Esophagus squamous epithelium (tissue), 5 donors: ENCODE measurements at places on chromosomes 1 and 21.

DNA sequence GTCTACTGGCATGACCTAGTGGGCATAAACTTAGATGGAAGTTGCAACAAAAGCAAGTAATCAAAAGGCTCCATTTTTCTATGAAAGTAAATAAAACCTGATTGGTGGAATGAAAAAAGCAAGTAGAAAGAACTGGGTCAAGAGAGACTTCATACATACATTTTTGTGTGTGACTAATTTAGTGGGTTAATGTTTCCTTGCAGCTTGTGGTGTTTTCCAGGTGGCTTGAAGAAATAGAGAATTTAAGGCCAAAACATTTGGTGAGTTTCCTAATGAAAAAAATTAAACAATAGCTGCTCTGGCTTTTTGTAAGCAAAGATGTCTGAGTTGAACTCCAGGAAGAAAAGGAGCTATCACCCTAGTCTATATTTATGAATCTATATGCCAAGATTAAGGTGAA is 71.0 kb downstream of the ZC3H11B start:
- no peak for DNase-seq

DNA sequence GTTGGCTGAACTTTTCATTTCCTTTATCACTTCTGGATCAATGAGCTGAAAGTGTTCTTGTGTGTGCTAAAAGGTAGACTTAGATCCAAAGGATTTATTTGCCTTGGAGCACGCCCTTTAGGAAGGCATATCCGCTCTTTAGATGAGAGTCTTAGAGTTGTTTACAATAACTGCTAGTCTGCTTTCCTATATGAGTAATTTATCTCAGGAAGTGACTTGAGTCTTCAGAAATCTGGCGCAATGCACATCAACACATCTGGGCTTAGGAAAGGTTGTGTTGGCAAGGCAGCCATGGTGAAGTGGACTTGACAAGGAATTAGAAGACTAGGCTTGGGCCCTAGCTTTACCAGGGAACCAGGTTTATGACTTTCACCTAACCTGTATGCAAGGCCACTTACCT is 204.1 kb upstream of the PTGFR start:
- no peak for DNase-seq

- no peak for DNase-seq
Measured at GRCh38 chr1:22259551-22260282, 116.8 kb upstream of the WNT4 start.

GRCh38 chr1:5738911-5739462 is 253.2 kb downstream of the NPHP4 start:
- no peak for DNase-seq

DNA sequence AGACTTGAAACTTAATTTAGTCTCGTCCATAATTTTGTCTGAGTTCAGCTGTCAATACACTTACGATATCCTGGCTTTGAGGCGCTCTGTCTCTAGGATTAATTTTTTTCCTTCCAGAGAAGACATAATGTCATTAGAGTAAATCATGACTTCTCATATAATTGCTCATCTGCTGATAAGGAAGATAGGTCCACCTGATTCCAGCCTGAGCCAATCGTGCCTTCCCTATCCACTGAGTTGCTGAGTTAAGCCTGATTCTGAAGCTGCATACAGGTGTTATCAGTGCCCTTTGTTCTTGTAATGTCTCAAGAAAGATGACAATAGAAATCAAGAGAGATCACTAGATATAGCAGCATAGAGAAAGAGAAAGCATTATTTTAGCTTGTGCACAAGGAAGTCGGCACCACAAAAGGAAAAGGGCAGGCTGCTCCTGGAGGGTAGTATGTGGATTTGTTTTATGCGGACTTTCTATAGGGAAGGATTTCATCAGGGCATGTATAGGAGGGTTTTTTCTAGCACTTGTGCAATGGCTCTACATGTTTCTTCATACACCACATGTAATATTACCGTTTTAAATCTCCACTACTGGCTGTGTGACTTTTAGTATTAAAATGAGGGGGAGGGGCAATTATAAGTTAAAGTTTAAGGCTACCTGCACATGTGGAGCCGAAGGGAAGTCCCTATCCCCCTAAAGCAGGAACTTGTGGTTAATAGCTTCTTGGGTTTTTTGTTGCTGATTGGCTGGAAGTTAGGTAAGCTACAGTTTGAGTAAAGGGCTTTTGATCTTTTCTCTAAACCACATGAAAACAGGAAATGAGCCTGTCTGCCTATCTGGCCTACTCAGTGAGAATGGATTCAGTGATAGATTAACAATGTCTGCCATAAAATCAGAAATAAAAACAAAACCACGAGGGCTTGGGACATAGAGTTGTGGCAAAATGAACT is 133.4 kb downstream of the PLPPR5 start:
- DNase-seq: no peak

GRCh38 chr1:215568299-215568692 is 1.2 kb downstream of the KCTD3 start:
- no peak for DNase-seq

GRCh38 chr1:89590341-89591080 is 42.4 kb upstream of the LRRC8C start:
- no peak for DNase-seq

- DNase-seq: no peak
Measured at GRCh38 chr1:116478621-116479020, 92.2 kb downstream of the CD58 start.

- no peak for DNase-seq
Measured at GRCh38 chr21:44984428-44984791, 44.6 kb downstream of the SLX9 start.

GRCh38 chr1:46342084-46342656 is 1.6 kb downstream of the NSUN4 start:
- DNase-seq: no peak

DNA sequence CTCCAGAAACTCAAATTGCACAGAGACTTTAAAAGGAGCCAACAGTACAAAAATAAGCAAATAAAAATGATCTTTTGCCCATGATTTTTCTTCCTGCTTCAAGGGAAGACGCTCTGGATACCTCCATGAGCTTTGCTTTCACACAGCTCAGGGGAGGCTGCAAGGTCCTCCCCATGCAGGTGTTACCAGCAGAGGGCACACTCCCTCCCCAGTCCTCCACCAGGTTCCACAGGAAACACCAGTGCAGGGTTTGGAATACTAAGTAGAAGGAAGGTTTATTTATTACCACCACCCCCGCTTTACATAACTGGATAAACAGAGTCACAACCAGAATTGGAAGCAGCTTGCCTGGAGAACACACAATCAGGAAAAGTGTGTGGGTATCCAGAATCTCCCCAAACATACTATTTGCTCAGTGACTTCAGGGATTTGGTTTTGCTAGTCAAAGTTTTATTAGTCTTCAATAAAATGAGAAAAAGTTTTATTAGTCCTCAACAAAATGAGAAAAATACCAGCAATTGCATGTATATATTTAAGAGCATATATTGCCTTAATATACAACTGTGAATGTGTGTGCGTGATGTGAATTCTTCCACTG is 37.3 kb downstream of the HSD3B1 start:
- no peak for DNase-seq

DNA sequence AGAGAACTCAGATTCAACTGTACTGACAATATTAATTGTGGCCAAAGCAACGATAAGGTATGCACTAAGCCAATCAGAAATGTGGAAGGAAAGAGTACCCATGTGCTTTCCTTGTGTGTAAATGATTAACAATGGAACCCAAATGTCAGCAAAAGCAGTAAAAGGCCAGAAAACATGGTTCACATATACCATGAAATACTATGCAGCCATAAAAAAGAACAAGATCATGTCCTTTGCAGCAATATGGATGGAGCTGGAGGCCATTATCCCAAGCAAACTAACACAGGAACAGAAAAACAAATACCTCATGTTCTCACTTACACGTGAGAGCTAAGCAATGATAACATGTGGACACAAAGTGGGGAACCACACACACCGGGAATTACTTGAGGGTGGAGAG is 78.5 kb downstream of the SUSD4 start:
- no peak for DNase-seq

DNA sequence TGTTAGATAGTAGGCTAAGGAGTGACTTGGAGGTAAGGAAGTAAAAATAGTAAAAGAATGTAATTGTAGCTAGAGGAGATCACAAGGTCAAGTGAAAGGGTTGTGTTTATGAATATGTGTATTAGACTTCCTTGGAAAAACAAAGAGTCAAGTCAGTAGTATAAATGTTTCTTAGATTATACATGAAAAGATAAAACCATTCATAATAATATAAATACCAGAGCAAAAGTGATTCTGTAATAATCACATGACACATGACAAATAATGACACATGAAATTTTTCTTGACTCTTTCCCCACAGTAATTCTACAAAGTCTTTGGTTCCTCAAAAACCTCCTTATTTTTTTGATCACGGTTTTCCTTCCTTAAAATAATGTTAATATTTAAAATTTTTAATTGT is 56.4 kb downstream of the IVNS1ABP start:
- DNase-seq: no peak

DNA sequence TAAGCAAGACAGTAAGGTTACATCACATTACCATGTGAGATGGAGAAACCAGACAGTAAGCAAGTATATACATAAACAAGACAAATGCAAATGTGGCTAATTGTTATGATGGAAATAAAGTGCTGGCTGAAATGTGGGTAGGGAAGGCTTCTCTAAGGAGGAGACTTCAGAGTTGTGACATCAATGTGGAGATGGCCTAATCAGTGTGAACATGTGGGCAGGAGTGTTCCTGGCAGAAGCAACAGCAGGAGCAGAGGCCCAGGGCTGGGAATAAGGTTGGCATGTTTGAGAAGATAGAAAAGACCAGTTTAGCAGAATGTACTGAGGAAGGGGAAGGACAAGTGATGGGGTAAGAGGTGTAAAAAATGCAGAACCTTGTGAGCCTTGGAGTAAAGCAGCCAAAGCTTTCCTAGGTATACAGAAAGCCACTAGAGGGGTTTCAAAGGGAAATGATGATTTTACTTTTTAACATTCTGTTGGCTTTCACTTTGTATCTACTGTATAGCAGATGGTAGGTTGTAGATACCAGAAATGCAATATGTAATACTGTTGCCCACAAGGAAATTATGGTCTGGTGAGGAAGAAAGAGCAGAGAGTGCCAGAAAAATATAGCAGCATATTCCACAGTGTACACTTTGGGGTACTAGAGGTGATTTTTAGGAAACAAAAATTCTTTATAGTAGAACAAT is 197.4 kb downstream of the FGGY start:
- DNase-seq: no peak

- DNase-seq: no peak
Measured at GRCh38 chr1:67945733-67946374, 104.6 kb downstream of the DIRAS3 start.

GRCh38 chr1:63004868-63005267 is 220.9 kb downstream of the ATG4C start:
- no peak for DNase-seq

GRCh38 chr21:14452727-14453241 is 69.8 kb upstream of the HSPA13 start:
- DNase-seq: no peak

GRCh38 chr1:68141071-68142021 is 90.9 kb upstream of the DIRAS3 start:
- no peak for DNase-seq

DNA sequence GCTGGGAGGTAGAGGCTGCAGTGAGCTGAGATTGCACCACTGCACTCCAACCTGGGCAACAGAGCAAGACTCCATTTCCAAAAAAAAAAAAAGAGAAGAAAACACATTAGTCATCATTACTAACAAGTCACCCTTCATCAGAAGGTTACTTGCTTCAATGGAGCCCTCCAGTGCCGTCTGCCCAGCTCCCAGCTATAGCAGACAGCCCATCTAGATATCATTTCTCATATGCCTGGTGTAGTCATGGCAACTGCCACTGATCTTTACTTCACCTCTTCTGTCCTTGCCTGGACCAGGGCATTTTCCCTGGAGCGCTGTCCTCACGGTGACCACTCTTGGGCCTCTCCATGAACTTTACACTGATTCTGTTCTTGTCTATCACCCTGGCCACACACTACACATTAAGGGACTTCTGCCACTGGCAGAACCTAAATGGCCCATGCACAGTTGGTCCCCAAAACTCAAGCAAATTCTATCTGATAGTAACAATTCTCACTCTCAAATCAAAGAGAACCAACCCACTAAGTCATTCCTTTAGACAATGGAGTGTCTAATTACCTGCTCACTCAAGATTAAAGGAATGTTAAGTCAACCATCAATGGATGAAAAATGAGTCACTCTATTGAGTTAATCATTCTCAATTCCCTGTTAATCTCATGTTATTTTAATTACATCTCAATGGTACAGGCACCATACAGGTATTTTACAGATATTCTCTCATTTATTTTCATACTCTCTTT is 12.9 kb downstream of the GPA33 start:
- DNase-seq: no peak

- DNase-seq: no peak
Measured at GRCh38 chr1:151211972-151212705, 13.8 kb downstream of the PIP5K1A start.

DNA sequence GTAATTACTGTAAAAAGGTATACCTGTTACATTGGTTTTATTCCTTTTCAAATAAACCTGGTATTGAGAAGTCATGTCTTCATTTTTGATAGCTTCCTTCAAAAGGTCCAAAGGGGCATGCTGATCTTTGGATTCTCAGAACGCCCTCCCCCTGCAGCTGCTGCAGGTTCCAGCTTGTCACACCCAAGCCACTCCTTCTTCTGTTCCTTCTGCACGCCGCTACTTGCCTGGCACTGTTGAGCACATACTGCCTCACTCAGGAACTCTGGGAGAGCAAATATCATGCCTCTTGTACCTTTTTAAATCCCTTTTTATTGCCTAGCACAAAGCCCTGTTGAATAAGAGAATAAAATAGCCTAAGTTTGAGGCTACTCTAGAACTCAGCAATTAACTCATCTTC is 136.9 kb downstream of the BARHL2 start:
- DNase-seq: no peak

DNA sequence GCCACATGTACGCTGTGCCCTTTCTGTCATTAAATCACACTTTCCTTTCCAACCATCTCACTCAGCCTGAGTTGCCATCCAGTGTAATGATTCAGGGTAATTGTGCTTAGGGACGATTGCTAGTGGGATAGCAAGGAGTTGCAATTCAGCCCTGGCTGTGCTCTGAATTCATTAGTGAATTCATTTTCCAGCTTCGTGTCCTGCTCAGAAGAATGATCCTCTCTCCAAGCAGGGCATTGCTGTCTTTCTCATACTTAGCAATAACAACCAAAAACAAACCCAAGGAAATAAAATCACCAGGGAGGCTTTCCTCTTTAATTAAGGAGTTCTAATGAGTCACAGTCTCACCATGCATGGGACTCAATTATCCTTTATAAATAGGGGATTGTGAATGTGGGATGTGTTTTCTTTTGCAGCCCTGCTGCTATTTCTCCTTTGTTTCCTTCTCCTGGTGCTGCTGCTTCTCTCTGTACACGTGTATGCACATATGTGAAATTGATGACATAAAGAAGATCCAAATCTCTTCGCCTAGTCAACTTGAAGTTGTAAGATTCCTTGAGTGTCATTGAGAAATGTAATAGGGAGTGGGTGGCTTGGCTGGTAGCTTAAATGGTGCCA is 167.0 kb downstream of the TSEN15 start:
- DNase-seq: no peak

GRCh38 chr21:35127851-35128250 is 78.7 kb upstream of the RUNX1 start:
- no peak for DNase-seq

GRCh38 chr1:175968486-175969172 is 225.2 kb upstream of the TNR start:
- no peak for DNase-seq
